ENCODE measurements at places on chromosomes 5 and 9. TPM values are rescaled to one million over a fixed set of nuclear protein-coding genes. Genes with fewer than 3 reads are reported as not detected.

DNA sequence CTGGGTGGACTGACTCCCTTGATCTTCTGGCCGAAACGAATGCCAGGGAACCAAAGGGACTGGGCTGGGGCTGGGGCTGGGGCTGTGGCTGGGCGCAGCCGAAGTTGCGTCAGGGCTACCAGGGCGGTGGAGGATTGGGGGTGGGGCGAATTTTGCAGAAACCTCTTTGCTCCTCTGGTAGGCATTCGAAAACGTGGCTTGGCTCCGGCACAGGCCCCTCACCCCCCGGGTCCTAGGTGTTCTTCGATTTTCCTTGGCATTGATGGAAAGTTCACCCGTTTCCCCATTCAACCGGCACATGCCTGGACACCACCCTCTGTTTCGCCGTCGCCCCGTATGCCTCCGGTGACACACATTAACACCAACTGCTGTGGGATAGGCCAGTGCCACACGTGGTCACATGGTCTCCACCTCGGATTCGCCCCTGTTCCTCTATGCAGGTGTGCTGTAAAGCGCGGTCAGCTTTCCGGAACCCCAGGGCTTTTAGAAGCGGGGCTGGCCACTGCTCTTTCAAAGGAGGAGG is 477.1 kb downstream of the SPATA31A7 start:
- no peak for DNase-seq

- DNase-seq, result peak; percentile 22
These were observed 145.5 kb upstream of the SLC24A2 start for GRCh38 chr9:19934301-19934871.

The EQTN gene
- not detected for polyA plus RNA-seq

- no peak for DNase-seq
These were observed 179.6 kb downstream of the ZNF462 start for GRCh38 chr9:107042606-107043005.

DNA sequence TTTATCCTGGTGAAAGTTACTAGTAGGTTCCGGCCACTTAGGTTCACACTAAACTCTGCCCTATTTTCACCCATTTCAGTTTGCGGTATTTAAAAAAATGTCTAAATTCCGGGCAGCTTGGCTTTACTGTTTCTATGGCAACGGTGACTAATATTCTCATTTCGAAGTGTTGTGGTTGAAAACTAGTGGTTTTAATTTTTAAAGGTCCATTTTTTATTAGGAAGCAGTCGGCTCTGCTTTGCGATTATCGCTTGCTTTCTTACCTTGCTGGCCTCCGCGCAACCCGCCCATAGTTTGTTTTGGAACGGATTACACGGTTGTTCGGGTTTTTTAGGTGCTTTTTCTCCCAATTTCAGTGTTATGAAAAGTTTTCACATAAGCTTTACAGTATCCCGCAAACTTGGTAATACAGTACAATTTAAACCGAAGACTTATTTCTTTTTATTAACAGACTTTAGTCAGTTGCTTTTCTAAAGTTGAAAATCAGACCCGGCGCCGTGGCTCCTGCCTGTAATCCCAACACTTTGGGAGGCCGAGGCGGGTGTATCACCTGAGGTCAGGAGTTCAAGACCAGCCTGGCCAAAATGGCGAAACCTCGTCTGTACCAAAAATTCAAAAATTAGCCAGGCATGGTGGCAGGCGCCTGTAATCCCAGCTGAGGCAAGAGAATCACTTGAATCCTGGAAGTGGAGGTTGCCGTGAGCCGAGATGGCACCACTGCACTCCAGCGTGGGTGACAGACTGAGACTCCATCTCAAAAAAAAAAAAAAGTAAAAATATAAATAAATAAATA is 1.6 kb downstream of the KDM4C start:
- DNase-seq, result peak; percentile 33

DNA sequence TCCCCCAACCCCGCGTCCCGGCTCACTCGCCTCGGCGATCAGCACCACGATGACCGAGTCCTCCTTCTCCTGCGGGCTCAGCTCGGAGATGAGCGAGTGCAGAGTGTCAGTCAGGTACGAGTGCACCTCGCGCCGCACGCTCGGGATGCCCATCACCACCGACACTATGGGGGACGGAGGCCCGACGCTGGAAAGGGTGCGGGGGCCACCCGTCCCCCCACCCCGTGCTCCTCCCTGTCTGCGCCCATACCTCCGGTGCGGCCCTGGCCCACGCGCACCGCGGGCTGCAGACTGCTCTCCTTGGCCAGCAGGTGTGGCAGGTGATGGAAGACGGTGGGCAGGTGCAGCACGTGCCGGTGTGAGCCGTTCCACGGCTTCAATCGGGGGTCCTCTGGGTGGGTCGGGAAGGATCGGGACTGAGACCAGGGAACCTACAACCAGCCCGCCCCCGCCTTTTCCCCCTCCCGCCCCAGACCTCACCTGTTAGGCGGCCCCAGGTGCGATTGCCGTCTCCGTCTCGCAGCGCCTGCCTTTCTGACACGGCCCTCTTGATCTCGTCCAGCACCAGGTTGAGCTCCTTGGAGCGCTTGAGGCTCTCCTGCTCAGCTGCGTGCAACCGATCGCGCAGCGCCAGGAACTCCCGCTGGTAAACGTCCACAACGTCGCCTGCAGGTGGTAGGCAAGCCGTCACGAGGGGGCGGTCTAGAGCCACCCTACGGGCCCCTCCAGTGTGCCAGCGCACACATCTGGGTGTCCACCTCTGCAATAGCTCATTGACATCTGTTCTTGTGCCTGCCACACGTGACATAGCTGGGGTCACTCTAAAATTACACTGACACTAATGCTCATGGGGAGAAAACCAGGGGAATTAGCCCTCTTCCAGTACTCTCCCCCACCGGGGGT is 5.1 kb downstream of the MGAT4B start:
- peak; percentile 58 for DNase-seq

DNA sequence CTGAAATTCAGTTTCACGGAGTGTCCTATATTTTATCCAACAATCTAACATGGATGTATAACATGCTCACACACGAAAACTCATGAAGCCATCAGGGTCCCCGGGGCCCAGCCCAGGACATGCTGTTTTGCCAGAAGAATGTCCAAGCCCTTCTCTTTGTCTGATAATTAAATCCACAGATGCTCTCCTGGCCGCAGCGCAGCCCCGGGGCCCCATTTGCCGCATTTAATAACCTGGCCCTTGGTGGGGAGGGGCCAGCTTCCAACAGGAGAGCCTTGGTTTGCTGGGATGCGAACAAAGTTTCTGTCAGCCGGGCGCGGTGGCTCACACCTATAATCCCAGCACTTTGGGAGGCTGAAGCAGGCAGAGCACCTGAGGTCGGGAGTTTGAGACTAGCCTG is 30.0 kb downstream of the PLPP7 start:
- peak; percentile 31 for DNase-seq

GRCh38 chr5:115749016-115749415 is 67.4 kb downstream of the CDO1 start:
- DNase-seq, result peak; percentile 18

- DNase-seq, result no peak
These were observed 133.9 kb downstream of the GIN1 start for GRCh38 chr5:102986074-102986473.

- DNase-seq, result no peak
These were observed 142.1 kb downstream of the RAB3C start for GRCh38 chr5:58724992-58725391.

- no peak for DNase-seq
These were observed 275.9 kb upstream of the WWC1 start for GRCh38 chr5:168015506-168015905.

DNA sequence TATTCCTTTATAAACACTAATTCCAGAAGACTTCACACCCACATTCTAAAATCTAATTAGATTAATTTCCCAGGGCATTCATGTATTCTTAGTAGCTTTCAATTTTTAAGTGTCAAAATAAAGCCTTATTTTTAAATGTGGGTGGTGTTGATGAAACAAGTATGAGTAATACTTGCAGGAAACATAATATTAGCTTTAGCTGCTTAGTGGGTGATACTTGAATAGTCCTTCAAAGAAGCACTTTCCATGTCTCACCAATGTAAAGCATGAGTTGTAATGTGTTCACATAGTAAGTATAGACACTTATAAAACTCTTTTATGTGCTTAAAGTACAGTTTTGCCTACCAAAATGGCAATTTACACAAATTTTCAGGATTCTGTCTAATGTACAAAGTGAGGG is 6.9 kb downstream of the FNBP1 start:
- DNase-seq, result no peak

GRCh38 chr5:67974471-67974870 is 241.1 kb upstream of the PIK3R1 start:
- DNase-seq, result no peak

GRCh38 chr9:114384836-114385396 is 2.9 kb downstream of the AKNA start:
- no peak for DNase-seq

DNA sequence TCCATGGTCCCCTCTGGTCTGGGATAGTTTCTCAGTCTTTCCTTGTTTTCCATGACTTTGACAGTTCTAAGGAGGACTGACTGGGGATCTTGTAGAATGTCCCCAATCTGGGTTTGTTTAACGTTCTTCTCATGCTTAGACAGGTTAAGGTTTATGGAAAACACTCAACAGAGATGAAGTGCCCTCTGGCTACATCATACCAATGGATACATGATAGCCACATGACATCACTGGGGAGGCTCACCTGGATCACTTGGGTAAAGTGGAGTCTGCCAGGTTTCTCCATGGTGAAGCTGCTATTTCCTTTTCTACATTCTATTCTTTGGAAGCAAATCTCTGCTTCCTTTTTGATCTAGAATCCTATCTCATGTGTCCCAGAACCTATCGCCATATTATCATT is 23.8 kb upstream of the ALDH1B1 start:
- no peak for DNase-seq

GRCh38 chr5:95810305-95811125 is 12.0 kb downstream of the GLRX start:
- DNase-seq, result no peak

DNA sequence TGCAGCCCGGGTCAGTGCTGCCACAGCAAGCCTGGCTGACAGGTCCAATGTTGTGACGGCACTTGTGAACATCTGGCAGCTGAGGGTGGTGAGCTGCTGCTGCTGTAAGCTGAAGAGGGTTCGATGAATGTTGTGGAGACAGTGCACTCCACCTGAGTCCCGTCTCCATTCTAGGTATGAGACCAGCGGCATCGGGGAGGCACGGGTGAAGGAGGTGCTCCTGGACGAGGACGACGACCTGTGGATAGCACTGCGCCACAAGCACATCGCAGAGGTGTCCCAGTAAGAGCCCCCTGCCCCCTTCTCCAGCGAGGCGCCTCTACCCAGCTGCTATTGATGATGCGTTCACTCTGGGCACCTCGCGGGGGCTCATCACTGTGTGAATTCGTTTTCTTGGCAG is 38.9 kb upstream of the CFAP157 start:
- DNase-seq, result no peak

The ST8SIA4 gene
- 7.4 TPM for polyA plus RNA-seq

GRCh38 chr5:56814963-56815657 is at the start of gene MAP3K1:
Gene MAP3K1 (plus strand): TSS chr5:56815549. CDS start chr5:56815574, 25 bp downstream.
- peak; percentile 94 for DNase-seq

DNA sequence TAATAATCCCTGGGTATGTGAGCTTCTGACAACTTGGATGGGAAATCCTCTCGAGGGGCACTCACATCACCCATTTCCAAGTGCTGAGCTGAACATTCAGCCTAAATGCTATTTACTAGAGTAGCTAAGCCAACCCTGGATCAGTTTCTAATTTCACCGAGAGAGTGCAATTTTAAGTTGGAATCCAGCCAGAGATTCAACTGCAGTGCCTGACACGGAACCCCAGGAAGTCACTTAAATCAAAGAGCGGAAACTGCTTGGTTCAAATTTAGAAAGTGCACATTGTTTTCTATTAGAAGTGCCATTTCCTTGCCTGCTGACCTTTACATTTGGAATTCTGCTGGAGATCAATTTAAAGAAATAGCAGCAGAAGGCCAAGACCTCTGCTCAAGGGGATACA is 8.8 kb downstream of the SPRY4 start:
- peak; percentile 89 for DNase-seq

DNA sequence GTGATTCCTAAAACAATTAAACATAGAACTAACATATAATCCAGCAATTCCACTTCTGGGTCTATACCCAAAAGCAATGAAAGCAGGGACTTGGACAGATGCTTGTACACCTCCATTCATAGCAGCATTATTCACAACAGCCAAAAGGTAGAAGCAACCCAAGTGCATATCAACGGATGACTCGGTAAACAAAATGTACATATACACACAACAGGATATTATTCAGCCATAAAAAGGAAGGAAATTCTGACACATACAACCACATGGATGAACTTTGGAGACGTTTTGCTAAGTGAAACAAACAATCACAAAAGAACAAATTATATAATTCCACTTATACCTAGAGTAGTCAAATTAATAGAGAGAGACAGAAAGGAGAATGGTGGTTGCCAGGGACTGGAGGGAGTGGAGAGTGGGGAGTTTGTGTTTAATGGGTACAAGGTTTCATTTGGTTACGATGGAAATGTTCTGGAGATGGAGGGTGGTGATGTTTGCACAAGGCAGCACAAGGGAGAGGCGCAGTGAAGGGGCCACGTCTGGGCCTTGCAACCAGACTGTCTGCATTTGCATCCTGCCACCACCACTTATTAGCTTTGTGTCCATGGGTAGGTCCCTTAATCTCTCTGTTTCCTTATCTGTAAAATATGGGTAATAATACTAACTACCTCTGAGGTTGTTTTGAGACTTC is 36.3 kb upstream of the RLN1 start:
- no peak for DNase-seq

The LRRC26 gene
- polyA plus RNA-seq, result not detected

GRCh38 chr9:13807118-13807517 is 506.8 kb downstream of the NFIB start:
- no peak for DNase-seq

The LTC4S gene
- polyA plus RNA-seq, result 3.3 TPM

DNA sequence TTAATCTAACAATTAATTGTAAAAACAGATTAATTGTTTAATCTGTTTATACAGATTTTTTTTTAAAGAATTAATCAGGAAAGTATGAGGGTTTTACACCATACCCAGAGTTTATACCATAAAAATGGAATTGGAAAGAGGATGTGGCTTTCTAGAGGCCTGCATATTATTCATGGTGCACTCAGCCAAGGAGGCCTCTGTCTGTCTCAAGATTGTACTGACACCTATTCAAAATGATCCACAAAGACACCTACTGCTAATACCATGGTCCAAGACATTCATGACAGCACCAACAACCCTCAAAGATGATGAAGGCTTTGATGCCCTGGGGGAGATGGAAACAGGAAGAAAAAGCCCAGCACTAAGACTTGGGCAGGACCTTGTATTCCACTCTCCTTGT is 58.1 kb upstream of the MAST4 start:
- no peak for DNase-seq

- no peak for DNase-seq
These were observed 245.1 kb downstream of the DOCK8 start for GRCh38 chr9:459491-460444.

DNA sequence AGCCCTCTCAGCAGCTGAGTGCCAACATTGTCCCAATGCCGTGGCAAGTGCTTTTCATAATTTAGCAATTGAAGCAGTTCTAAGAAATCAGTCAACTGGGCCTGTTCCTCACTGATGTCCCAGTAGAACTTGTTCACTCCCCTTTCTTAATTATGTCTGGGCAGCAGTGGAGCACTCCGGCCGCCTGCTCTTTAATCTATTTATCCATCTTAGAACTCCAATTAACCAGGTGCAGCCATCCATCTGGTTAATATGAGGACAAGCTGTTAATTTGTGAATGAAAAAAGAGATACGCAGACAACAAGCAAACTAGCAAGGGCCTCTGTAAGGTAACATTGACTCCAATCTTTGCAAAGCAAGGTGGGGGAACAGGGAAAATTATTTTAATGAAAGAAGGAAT is 39.4 kb downstream of the MAT2B start:
- no peak for DNase-seq

GRCh38 chr5:122541388-122541787 is 229.4 kb downstream of the SNCAIP start:
- DNase-seq, result no peak
